ENCODE measurements at places on chromosomes 11 and 22. TPM values are rescaled to one million over a fixed set of nuclear protein-coding genes. Genes with fewer than 3 reads are reported as not detected.
A peak's percentile ranks its signal among the peaks of the same experiment; 100 is the strongest.

The FAT3 gene
- 1.4 TPM for total RNA-seq

- no peak for DNase-seq
These were observed 30.8 kb upstream of the CELSR1 start for GRCh38 chr22:46568102-46568809.

The DCUN1D5 gene
- 83.5 TPM for total RNA-seq

GRCh38 chr11:77457340-77457739 lies 16.6 kb downstream of the PAK1 start:
- no peak for DNase-seq

DNA sequence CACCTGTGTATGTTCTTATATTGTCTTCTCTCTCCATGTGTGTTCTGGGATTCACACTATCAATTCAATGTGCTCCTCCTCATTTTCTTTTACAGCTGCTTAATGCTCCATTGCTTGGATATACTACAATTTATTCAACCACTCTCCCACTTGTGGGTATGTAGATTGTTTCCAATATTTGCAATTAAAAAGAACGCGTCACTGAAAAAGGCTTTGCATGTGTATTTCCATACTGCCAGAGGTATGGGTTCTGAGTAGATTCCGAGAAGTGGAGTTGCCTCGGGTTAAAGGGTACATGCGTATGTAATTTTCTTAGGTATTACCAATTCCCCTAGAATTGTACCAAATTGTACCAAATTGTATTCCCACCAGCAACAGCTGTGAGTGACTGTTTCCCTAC lies 7.0 kb upstream of the CAPN5 start:
- DNase-seq = no peak

GRCh38 chr11:114265122-114265878 lies 30.9 kb upstream of the NNMT start:
- no peak for DNase-seq

DNA sequence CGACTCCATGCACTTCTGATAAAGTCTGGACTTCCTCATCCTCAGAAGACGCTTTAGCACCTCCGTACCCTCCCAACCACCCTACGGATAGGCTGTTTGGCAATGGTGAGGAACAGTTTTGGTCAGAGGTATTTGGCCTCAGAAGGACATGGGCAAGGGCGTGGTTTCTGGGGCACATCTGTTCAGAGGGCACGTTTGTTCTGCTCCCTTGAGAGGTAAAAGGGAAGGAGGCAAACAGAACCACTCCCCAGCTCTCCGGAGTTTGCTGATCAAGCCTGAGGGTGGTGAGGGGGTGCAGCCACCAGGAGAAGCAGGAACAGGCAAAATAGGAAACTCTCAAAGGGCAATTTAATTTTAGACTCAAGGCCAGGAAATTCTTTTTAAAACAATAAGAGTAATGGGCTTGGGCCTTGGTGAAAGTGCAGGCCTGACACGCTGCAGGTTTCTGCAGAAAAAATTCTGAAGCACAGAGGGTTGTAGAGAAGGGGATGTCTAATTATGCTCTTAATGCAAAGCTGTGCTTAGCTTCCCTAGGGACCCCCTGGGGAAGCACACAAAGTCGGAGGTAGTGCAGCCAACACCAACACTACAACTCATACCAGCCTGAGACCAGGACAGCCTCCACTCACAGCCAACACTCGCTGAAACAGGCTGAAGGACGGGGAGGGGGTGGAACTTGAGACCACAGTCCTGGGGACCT lies 23.3 kb downstream of the ETS1 start:
- DNase-seq = no peak

DNA sequence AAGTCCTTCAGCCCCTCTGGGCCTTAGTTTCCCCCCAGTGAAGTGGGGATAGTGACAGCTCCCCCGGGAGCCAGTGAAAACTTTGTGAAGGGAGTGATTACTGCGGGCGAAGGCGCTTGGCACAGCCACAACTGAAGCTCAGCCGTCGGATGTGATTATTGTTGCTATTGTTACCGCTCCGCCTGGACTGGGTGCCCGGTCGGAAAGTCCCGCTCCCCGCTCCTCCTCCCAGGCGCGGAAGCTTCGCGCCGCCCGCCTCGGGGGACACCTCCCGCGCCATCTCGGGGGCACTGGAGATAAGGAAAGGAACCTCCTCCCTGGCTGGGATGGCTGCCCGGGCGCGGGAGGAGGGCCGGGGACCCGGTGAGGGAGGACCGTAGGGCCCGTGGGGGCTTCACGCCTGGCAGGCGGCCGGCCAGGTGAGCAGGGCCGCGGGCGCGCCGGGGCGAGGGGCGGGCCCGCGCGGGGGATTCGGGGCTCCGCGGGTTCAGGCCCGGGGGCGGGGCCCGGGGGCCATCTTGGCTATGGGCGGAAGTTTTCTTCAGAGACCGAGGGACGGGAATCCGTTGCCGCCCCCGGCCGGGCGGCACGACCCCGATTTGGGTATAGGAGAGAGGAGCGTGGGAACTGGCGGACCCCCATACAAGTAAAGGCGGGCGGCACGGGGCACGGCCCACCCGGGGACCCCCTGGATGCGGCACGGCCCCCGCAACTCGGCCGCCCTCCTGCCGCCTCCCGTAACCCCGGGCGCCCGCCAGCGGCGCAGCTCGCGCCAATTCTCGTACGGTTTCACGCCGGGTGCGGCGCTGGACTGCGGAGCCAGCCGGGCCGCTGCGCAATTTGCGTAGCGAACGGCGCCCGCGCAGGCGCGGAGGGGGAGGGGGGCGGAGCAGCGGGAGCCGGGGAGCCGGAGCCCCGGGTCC lies at the start of gene GPR137:
GPR137 (plus strand) TSS at position 887 of the 923 bp plus-strand sequence. CDS start 677 bp downstream, outside the sequence.
- no peak for DNase-seq

- no peak for DNase-seq
These were observed 37.4 kb downstream of the YAP1 start for GRCh38 chr11:102147632-102148031.

The CLTCL1 gene
- total RNA-seq = 25.9 TPM

The KIAA1671 gene
- 32.3 TPM for total RNA-seq

DNA sequence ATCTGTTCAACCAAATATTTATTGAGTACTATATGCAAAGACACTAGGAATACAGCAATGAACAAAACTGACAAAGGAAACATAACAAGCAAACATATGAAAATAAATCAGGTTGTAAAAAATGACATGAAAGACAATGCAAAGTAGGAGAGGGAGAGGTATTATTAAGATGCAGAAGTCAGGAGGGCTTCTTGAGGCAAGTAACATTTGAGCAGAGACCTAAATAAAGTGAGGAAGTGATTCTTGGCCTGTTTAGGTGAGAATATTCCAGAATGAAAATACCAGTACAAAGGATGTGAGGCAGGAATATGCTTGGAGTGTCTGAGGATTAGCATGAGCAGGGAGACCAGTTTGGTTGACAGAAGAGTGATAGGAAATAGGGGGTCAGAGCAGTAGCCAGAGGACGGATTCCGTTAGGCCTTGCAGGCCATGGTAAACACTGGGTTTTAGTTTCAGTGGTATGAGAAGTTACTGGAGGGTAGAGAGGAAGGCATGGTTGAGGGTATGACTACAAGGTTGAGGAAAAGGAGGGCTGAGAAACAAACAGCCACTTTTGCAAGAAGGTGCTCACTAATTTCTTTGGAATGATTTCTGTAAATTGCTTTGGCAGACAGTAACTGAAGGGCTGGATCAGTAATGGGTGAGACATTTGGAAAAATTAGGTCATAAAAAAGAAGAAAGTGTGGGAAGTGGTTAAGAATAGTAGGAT lies 191.9 kb downstream of the SWAP70 start:
- DNase-seq = no peak

GRCh38 chr22:36540867-36541642 lies 12.1 kb upstream of the EIF3D start:
- DNase-seq = peak; percentile 72

The MMP7 gene
- 333 TPM for total RNA-seq

The DDI1 gene
- total RNA-seq = not detected

The ZBTB16 gene
- total RNA-seq = 0.08 TPM

The GAS2 gene
- 0.46 TPM for total RNA-seq

The LRP4 gene
- total RNA-seq = 9.9 TPM

The LIF gene
- 112 TPM for total RNA-seq

DNA sequence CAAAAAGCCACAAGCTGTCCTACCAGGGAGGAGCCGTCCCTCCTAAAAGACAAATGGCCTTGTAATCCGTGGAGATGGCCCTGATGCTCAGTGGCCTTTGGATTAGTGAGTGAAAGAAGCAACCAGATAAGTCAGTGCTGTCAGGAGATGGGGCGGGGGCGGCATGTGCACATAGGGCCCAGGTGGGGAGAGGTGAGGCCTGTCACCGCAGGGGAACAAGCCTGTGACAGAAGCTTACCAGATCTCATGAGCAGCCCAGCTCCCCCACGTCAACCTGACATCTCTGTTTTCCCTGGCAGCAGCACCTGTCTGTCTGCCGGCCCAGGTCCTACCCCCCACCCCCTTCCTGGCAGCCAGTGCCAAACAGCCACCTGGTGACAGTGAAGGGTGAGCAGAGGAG lies 162.6 kb downstream of the BUD13 start:
- no peak for DNase-seq

The THY1 gene
- 9.7 TPM for total RNA-seq

GRCh38 chr22:20569059-20570058 lies 61.9 kb downstream of the MED15 start:
- peak; percentile 91 for DNase-seq

DNA sequence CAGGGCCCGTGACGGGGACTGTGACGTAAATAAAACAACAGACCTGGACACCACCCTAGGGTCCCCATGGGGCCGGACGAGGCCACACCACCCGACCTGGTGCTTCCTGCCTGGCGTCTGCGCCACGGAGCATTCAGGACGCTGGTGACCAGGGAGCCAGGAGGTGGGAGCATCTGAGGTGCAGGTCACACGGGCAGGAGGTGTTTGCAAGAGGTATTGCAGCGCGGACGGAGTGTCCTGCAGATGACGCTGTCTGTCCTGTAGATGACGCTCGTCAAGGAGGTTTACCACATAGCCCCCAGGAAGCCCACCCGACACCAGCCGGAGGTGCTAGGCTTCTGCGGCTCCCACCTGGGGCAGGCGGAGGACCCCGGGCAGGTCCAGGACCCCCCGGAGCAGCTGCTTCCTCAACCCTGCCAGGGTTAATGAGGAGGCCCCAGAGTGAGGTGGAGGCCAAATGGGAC lies 986 bp upstream of the MUC5B start:
- no peak for DNase-seq

The TRIM51 gene
- total RNA-seq = not detected

The BDNF gene
- 4.8 TPM for total RNA-seq

- DNase-seq = no peak
These were observed at the start of gene MS4A6A for GRCh38 chr11:60182541-60183330. MS4A6A (minus strand) TSS chr11:60183083; CDS start chr11:60181727, 1,356 bp downstream.

DNA sequence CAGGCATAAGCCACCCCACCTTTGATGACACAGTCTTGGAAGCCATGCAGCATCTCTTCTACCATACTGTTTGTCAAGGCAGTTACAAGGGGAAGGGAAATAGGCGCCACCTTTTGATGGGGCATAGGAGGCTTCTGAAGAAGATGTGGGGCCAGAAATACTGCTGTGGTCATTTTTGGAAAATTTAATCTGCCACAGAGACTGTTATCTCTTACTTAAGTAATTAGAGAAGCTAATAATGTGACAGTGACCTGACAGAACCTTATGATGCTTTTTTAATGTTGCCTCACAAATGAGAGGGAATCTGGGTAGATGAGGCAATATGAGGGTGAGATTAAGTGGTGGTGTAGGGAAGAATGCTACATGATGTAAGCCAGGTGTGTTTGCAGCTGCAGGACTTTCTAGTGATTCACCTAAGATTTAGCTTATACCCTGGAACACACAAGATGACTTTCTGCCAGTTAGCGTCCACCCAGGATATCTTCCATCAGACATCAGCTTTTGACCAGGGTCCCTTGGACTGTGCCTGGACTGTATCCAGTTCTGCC lies 34.3 kb upstream of the ADORA2A start:
- no peak for DNase-seq

DNA sequence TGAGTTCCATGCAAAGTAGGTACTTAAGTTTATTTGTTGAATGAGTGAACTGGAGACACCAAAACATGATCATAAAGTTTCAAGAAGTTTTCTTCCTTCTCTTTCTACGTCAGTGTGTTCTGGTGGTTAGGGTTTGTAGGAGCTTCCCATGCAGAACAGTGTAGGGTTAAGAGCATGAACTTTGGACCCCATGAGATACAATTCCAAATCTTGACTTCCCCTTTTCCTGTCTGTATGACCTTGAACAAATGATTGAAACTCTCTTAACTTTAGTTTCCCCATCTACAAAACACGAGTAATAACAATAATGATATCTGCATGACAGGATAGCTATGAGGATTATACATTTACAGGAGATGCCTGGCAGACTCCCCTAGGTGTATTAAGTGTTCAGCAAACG lies 41.0 kb upstream of the TENM4 start:
- no peak for DNase-seq

The C11orf58 gene
- 132 TPM for total RNA-seq

DNA sequence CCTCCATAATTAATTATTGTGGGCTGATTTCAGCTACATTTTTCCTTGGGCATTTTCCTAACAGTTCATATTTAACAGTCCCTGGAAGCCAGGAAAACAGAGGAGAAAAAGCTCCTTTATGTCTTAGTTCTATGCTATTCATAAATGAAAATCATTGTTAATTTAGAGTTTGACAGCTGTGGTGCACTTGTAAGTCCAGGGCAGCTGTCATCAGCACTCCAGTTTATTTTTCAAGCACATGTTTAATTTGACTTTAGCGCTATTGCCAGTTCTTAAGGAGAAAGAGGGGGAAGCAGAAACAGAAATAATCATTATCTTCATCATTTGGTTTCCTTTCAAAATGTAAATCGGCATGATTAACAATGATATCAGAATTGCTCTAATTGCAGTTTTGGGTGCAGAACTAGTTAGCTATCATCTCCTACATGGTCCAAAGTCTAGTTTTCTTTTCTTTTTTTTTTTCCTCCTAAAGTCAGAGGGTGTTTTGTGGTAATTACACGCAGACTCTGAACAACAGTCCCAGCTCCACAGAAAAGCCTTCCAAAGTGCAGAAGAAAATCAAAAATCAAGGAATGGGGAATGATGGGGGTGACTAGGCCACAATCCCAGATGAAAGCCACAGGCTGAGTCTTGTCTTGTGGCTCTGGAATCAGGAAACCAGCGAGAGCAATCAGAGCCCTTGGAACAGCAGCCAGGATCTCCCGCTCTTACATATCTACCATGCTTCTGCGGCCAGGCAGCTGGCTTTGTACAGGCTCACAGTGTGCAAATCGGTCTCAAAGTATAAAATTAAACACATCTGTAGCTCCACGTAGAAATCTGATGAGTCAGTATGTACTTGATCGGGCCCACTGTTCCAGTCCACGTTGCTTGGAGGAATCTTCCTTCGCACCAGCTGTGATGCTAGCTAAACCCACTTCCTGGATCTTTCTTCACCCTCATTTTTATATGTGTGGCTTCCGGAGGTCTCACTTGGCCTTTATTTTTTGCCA lies 91.9 kb downstream of the SPON1 start:
- DNase-seq = no peak

The TECTA gene
- 0.75 TPM for total RNA-seq

The KRTAP5-10 gene
- not detected for total RNA-seq
